Thyroid gland (tissue), 4 donors: ENCODE measurements at places on chromosomes 11 and 22. TPM values are rescaled to one million over a fixed set of nuclear protein-coding genes. Genes with fewer than 3 reads are reported as not detected.

DNA sequence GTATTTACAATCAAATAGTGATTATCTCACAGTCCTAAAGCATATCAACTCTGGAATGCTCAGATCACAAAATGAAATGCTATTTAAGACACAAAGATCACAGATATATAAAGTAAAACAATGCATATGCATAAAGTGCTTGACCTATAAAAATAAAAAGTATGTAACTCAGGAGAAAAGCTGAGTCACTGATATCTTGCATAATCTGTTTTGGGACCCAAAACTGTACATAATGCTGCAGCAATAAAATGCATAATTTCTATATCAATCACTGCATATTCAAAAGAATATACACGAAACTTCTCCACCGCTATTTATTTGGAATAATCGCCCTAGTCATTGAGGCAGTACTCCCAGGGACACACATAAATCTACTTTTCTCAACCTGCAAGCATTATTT lies 34.9 kb upstream of the GRIA4 start:
- H3K36me3 ChIP-seq, result no peaks in the 10 kb centered on the region
- H3K27me3 ChIP-seq, result no peaks in the 10 kb centered on the region
- no peaks in the 10 kb centered on the region for H3K4me1 ChIP-seq
- H3K4me3 ChIP-seq, result no peak overlapping the region

Gene MYBPC3
- not detected for total RNA-seq

Gene SNRPD3
- 185 TPM for total RNA-seq

DNA sequence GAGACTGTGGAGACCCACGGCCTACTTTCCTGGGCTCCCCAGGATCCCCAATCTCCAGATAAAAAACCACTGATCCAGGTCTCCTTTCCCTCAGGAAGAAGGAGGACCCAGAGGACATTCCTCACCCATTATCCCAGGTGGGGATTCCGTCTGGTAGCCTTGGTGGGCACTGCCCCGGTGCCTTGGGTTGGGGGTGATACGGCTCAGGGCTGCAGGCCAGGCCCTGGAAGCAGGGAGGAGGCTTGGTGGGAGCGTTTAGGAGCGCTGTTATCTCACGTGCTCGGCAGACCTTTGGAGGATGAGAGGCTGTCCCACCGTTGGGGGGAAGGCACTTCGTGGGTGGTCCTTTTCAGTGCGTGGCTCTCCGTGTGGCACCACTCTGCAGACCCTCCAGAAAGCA lies 926.3 kb downstream of the BRD1 start:
- no peak overlapping the region for H3K4me3 ChIP-seq
- no peak for DNase-seq
- H3K27me3 ChIP-seq, result no peaks in the 10 kb centered on the region
- no peaks in the 10 kb centered on the region for H3K4me1 ChIP-seq
- no peaks in the 10 kb centered on the region for H3K36me3 ChIP-seq

- DNase-seq, result no peak
- no peak overlapping the region for H3K27ac ChIP-seq
- no peaks in the 10 kb centered on the region for H3K36me3 ChIP-seq
- no peaks in the 10 kb centered on the region for H3K27me3 ChIP-seq
These were observed 43.7 kb downstream of the KREMEN1 start for GRCh38 chr22:29116397-29117123.
